Uterus (tissue), 4 donors: ENCODE measurements at places on chromosomes 16 and 17.

DNA sequence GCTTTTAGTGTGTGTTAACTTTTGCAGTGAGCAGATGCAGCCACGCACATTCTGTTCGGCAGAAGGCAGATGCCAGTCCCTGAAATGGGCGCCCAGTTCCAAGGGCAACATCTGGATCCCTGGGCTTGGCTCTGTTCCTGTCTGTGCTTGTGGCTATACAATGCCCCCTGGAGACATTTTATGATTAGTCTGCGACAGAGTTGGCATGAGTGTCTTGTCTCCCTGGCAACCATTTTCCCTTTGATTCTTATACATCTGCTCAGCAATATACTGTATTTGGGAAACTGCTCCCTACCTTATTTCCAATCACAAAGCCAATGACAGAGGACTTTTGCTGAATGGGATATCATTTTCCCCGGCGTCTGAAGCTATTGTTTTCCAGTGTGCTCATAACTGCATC, 1629.5 kb upstream of the GOT2 start:
- no peak for DNase-seq

DNA sequence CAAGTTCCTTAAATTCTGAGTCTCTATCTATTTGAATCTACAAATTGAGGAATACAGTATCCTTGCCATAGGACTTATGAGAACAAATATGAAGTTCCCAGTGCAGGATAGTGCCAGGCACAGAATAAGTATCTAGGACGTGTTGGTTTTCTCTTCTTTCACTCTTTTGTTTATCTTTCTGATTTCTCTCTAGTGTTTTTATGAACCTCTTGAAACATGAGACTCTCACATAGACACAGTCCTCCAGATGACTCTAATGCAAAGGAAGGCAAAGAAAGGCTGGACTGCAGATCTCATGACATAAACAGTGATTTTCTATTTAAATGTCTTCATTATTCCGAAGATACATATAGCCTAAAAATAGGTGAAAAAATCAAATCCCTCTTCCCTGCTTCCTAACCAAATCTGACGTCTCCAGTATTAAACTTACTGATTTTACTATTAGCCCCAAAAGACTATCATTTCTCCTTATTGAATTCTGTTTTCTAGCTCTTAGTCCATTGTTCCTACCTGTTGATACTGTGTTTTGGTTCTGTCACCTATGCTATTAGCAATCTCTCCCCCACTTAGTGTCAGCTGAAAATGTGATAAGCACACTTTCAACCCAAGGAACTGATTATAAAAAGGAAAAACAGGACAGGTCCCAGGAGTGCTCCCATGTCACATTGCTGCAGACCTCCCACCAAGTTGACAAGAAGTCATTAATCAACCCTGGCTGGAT, 24.9 kb upstream of the ADAMTS18 start:
- DNase-seq, result no peak

DNA sequence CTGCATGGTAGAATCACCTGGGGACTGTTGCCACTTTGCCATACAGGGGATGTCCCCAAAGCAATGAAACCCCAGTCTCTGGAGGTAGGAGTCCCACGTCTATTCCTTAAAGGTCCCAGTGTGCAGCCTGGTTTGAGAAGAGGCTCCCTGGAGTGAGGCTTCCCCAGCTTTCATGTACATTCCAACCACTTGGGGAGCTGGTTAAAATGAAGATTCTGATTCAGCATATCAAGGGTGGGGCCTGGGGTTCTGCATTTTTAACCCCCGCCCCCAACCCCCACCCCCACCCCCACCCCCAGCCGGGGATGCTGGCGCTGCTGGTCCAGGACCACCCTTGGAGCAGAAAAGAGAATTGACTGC, 241.2 kb downstream of the FOXL1 start:
- DNase-seq, result no peak

GRCh38 chr17:37743612-37743874, 1.3 kb downstream of the HNF1B start:
- DNase-seq, result no peak

DNA sequence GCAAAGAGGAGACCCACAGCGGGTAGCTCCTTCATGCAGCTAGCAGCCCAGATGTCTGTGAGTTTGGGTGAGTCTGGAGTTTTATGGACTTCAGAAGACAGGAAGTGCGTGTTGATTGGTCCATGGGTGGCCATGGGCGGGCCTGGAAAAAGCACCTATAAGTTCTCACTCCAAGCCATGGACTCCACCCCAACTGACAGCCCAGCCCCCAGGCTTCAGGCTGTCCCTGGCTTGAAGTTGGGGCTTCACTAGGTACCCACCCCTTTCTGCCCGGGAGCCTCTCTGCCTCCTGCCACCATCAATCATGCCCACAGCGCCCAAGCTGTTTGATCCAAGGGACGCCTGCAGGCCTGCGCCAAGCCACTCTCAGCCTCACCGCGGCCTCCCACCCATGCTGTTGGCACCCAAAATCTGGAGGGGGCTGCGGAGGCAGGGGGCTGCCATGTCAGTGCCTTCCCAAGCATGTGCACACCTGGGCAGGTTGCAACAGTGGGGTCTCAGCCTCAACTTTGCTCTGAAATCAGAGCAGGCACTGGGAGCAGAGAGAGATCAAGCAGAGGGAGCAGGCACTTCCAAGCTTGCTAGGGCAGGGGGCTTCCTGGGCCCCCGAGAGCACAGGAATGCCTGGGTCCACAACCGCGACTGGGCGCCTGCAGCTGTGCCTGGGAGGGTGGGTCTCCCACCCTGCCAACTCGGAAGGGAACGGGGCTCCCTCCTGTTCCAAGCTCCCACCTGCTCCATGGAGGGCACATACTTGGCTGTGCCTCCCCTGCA, 1503.7 kb downstream of the CDH11 start:
- DNase-seq, result no peak
